Stimulated activated naive CD4-positive, alpha-beta T cell (primary cell): ENCODE measurements at places on chromosomes 5 and 9.

- DNase-seq: no peak
Observed at GRCh38 chr9:2655411-2655901, 33.9 kb downstream of the VLDLR start.

DNA sequence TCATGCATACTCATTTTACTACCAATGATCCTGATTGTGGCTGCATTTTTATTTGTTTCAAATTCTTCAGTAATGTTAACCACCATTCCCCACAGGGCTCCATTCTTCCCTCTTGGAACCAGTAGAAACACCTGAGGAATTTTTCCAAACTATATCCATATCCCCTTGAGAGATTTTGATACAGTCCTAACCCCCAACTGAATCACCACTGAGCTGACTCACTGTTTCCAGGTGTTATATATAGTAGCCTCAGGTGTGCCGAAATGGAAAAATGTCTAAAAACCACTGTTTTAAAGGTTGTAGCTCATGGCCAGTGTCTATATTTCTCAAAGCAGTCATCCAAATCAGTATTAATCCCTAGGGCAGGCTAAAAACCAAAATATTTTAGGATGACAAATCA, 85.2 kb downstream of the MRPS27 start:
- no peak for DNase-seq

DNA sequence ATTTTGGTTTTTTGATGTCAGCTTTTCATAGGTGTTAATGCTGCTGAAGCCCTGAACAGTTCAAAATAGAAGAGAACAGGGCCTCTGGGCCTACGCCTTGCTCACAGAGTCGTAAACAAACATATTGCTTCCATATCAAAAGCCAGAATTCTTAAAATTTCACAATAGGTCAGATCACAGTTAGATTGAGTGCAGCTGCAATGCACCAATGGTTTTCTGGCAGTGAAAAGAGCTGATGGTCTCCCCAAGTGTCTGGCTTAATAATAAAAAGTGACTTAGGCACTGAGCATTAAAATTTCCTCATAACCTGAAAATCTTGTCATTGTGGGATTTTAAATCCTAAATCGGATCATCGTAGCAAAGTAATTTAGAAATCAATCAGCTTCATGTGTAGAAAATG, 493.0 kb downstream of the CAAP1 start:
- DNase-seq: no peak

- no peak for DNase-seq
Observed at GRCh38 chr5:128513806-128514205, 24.2 kb downstream of the FBN2 start.

- DNase-seq: no peak
Observed at GRCh38 chr5:149047462-149047861, 15.4 kb downstream of the SH3TC2 start.

DNA sequence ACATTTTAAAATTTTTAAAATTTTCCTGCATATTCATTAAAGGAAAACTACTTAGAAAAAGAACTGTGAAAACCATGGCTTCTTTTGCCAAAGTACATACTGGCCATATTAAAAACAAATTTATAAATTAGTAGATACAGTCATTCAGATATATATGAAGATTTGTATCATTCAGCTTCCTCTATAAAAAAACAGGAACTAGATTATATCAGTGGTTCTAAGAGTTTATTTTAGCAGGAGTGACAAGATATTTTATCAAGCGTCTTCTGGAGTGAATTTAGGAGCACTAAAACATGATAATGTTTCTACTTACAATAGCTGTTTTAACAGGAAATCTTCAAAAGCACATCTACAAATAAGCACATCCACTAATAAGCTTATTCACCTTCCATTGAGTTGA, 171.4 kb downstream of the RAPGEF6 start:
- no peak for DNase-seq

DNA sequence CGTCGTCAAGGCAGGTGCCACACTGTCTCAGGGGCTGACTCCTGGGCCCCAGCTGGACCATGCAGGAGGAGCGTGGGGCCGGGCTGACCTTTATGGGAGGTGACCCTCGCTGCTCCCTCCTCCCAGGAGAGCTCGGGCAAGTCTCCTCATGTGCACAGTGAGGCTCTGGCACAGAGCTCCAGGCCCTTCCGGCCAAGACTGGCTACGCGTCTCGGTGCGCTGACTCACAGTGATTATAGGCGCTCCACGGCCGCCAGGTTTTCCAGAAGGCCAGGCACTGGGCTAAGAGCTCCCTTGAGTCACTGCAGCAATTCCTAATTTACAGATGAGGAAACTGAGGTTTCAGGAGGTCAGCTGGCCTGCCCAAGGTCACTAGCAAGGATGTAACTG, 47.4 kb downstream of the VAV2 start:
- DNase-seq: no peak
